ENCODE measurements at places on chromosomes 12 and 14. TPM values are rescaled to one million over a fixed set of nuclear protein-coding genes. Genes with fewer than 3 reads are reported as not detected.

SLC10A1 gene
- not detected for total RNA-seq

NABP2 gene
- 16.9 TPM for total RNA-seq

TSPAN11 gene
- not detected for total RNA-seq

DNA sequence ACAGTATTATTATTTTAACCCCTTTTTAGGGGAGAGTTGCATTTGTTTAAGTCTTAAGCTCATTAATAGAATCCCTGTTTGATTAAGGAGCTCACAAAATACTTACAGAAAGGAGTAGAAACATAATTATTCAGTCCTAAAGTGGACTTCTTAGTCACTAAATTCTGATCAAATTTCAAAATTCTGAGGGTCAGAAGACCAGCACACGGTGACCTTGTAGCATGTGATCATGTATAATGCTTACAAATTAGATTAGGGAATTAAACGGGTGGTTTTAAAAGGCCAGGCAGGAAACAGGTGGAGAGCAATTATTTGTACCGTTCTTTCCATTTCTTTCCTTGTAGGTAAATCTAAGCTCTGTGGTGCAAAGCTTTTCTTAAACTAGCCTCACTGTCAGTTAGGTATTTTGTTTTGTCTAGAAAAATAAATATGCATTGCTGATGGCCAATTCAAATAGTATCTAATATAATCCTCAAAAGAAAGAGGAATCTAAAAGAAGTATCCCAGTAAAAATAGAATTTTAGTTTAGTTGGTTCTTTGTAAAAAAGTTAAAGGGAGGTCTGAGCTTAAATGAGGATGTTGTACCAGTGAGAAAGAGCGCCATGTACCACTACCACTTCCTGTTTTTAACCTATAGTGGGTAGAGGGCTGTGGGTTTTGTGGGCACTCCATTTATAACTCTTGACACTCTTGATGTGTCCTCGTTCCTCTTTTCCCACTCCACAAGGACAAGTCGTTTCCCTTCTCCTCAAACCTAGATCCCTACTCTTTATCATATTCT is 51.1 kb downstream of the SLC38A1 start:
- H3K4me3 ChIP-seq, result peak overlapping the region; percentile 42
- peaks cover 99% of the 10 kb centered on the region for H3K4me1 ChIP-seq
- peak; percentile 81 for DNase-seq
- H3K27ac ChIP-seq, result peak overlapping the region; percentile 87
- peaks cover 6% of the 10 kb centered on the region for H3K36me3 ChIP-seq

DNA sequence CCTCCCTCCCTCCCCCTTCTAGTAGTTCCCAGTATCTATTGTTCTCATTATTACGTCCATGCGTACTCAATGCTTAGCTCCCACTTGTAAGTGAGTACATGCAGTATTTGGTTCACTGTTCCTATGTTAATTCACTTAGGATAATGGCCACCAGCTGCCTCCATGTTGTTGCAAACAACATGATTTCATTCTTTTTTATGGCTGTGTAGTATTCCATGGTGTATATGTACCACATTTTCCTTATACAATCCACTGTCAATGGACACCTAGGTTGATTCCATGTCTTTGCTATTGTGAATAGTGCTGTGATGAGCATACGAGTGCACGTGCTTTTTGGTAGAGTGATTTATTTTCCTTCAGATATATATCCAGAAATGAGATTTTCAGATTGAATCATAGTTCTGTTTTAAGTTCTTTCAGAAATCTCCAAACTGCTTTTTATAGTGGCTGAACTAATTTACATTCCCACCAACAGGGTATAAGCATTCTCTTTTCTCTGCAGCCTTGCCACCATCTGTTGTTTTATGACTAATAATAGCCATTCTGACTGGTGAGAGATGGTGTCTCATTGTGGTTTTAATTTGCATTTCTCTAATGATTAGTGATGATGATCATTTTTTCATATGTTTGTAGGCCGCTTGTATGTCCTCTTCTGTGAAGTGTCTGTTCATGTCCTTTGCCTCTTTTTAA is 17.9 kb upstream of the CLEC7A start:
- H3K4me1 ChIP-seq, result no peaks in the 10 kb centered on the region
- H3K27ac ChIP-seq, result no peak overlapping the region
- no peak for DNase-seq

DNA sequence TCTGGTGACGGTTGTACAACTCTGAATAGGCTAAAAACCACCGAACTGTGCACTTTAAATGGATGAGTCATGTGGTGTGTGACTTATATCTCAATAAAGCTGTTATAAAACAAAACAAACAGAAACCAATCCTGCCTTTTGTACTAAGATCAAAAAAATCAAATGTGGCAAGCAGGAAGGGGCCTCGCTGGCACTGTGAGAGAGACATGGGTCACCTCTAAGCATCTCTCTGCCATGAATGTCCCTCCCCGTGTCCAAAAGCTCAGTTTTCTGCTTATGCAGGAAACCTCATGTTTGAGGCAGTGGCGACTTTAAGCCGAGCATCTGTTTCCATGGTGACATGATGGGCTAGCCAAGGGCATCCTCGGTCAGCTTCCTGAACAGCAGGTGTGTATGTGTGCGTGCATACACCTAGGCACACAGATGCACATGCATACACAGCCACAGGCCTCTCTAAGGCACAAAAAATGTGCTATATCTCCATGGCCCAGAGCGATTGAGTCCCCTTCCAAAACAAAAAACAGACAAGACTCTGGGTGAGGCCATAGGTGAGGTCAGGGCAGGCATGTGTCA is 44.4 kb downstream of the ARL6IP4 start:
- no peak for DNase-seq
- no peak overlapping the region for H3K27ac ChIP-seq
- no peak overlapping the region for H3K4me3 ChIP-seq

DNA sequence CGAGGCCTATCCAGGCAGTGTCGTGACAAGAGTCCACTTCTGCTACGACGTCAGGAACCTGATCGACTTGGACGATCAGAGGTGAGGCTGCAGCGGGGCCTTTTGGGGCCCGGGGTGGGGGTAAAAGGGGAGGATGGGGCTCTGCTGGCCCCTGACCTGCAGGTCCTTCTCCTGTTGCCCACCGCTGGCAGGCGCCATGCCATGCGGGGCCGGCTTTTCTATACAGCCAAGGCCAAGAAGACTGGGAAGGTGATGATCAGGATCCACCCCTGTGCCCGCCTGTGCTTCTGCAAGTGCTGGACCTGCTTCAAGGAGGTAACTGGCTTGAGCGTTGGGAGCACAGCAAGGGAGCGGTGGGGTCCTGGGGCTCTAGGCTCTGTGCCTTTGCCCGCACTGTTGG is 31.6 kb downstream of the NGB start:
- no peak overlapping the region for H3K27ac ChIP-seq
- H3K4me1 ChIP-seq, result no peaks in the 10 kb centered on the region
- no peak overlapping the region for H3K4me3 ChIP-seq
- H3K36me3 ChIP-seq, result no peaks in the 10 kb centered on the region
- H3K27me3 ChIP-seq, result no peaks in the 10 kb centered on the region
- DNase-seq, result no peak

DNA sequence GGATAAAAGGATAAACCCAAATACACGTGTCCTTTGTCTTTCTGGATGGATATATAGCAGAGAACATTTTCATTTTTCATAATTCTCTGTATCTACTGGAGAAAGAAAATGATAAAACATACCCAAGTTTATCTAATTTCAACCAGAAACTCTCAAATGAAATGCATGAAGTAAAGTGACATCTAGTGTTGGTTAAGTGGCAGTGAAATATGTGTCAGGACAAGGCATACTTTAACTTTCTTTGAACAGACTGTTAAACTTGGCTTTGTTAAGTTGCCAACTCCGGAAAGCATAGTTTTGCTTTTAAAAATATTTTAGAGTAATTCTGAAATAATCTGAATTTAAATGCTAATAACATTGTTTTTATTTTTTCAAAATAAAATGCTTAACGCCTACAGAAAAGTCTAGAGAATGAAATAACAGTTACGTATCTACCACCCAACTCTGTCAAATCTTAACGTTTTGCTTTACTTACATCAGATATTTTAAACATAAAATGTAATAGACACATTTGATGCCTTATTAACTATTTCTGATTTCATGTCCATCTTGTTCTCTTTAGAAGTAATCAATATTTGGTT is 25.2 kb upstream of the NTN4 start:
- no peak overlapping the region for H3K27ac ChIP-seq
- no peaks in the 10 kb centered on the region for H3K36me3 ChIP-seq
- H3K27me3 ChIP-seq, result no peaks in the 10 kb centered on the region
- H3K4me1 ChIP-seq, result no peaks in the 10 kb centered on the region

- H3K27ac ChIP-seq, result no peak overlapping the region
- no peak overlapping the region for H3K4me3 ChIP-seq
- DNase-seq, result no peak
- H3K4me1 ChIP-seq, result no peaks in the 10 kb centered on the region
- no peaks in the 10 kb centered on the region for H3K27me3 ChIP-seq
Measured at GRCh38 chr14:29360656-29361055, 567.0 kb downstream of the PRKD1 start.

DNA sequence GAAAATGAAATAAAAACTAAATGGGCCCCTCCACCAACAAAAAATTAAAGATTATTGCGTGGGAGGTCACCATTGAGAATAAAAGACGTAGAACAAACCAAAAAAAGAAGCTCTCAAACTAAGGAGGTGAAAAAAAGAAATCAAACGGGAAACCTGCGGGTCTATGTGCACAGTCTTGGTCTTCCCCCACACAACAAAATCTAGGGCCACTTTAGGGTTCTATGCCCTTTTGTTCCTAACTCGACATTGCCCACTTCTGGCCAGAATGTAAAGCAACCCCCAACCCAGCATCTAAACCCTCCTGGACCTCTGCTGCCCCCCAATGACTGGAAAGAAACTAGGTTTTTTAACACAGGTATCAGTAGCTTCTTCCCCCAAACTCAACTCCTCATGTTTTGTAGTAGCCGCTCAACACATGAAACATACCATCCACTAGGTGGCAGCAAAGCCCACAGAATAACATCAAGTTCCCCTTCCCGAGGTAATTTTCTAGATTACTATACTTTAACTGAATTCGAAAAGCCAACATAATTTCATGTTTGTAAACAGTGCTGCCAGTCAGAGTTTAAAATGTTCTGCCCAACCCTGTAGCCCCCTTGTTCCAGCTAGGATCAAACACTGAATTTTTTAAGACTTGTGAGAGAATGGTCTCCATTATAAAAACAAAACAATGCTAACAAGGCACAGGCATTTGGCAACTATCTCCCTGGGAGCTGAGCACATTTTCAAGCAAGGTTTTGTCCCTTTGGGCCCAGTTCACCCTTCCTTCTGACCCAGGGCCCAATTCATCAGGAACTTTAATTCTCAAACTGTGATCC is 18.7 kb downstream of the DAD1 start:
- peaks cover 23% of the 10 kb centered on the region for H3K36me3 ChIP-seq
- H3K27me3 ChIP-seq, result no peaks in the 10 kb centered on the region
- H3K4me3 ChIP-seq, result peak overlapping the region; percentile 6
- peaks cover 52% of the 10 kb centered on the region for H3K4me1 ChIP-seq
- H3K27ac ChIP-seq, result peak overlapping the region; percentile 69
- peak; percentile 96 for DNase-seq

GRCh38 chr12:95077341-95077740 is 3.9 kb upstream of the NR2C1 start:
- no peak for DNase-seq
- peaks cover 6% of the 10 kb centered on the region for H3K4me1 ChIP-seq
- H3K27ac ChIP-seq, result no peak overlapping the region
- no peaks in the 10 kb centered on the region for H3K36me3 ChIP-seq
- H3K4me3 ChIP-seq, result no peak overlapping the region

GRCh38 chr14:23528555-23528954 is 23.0 kb downstream of the ZFHX2 start:
- H3K27me3 ChIP-seq, result no peaks in the 10 kb centered on the region
- H3K4me3 ChIP-seq, result no peak overlapping the region
- H3K4me1 ChIP-seq, result no peaks in the 10 kb centered on the region
- no peaks in the 10 kb centered on the region for H3K36me3 ChIP-seq
- DNase-seq, result no peak

DNA sequence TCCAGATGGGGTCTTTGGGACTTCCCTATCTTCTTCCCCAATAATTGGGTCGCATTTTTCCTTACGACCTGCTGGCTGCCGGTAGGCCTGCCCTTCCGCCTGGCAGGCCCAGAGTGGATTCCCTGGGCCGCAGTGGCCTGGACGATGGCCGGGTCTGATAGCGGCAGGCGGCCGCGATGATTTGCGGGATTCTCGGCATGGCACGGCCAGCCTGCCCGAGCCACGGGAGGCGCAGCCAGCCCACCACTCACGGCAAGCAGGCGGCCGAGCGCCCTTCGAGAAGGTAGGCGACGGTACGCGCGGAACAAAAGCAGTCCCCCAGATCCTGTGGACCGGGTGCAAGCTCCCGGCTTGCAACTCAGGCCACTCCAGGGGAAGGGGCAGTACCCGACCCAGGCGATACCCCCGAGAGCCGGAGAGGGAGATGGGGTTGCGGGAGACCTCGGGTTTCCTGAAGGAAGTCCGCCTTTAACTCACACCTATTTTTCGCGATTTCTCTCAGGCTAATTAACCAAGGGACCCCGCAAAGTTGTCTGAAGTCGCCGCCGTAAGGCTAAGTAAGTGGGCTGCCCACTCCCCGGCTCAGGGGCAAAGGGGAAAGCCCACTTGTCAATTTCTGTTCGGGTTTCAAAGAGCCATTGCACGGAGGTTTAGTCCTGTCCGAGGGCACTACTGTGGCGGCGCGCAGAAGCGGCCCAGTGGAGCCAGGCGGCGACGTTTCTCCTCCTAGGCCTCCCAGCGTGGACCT is 1.4 kb upstream of the GSC start:
- no peak overlapping the region for H3K27ac ChIP-seq
- no peaks in the 10 kb centered on the region for H3K36me3 ChIP-seq
- H3K27me3 ChIP-seq, result peaks cover 64% of the 10 kb centered on the region
- DNase-seq, result no peak

DNA sequence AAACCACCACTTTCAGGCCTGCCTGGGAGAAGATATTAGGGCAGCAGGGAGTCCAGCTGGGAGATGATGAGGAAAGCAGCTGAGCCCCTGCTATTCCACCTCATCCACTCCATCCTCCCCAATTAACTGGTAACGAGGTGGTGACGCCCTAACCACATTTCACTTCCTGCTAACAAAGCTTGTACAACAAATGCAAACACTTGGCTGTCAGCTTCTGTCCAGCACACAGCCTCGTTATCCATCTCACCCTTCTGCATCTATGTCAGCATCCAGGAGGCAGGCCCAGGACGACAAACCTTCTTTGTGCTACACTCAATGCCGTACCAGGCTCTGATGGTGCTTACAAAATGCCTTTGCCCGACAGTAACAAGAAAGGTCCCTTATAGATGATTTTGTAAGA is 225.4 kb downstream of the APAF1 start:
- no peaks in the 10 kb centered on the region for H3K4me1 ChIP-seq
- no peak overlapping the region for H3K4me3 ChIP-seq
- H3K27me3 ChIP-seq, result no peaks in the 10 kb centered on the region
- no peak for DNase-seq

DNA sequence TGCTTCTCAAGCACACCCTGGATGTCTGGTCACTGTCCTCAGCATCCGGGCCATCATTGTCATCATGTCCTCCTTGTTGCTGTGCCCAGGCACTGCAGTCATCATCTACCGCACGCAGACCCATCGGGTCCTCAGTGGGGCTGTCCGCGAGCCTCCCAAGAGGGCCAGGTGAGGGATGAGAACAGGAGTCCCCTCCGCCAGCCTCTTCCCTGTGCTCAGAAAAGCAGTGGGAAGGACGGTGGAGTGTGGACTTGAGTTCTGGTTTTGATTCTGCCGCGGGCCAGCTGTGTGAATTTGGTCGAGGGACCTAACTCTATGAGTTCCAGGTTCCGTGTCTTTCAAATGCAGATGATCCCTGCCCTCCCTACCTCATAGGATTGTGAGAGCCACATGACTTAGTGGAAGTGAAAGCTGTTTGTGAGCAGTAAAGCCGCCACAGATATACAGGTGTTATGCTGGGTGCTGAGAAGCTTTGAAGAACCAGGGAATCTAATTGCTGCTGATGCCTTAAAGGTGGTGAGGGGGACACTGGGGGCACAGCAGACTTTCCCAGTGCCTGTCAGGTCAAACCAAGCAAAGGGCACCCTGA is 122.9 kb upstream of the RAP1B start:
- H3K27me3 ChIP-seq, result no peaks in the 10 kb centered on the region
- H3K36me3 ChIP-seq, result no peaks in the 10 kb centered on the region
- no peak for DNase-seq
- H3K4me1 ChIP-seq, result peaks cover 7% of the 10 kb centered on the region
- no peak overlapping the region for H3K4me3 ChIP-seq

Measured in CD4-positive, alpha-beta memory T cell (primary cell).